Fibroblast of skin of scalp (primary cell): ENCODE measurements at places on chromosomes 1 and 21.

DNA sequence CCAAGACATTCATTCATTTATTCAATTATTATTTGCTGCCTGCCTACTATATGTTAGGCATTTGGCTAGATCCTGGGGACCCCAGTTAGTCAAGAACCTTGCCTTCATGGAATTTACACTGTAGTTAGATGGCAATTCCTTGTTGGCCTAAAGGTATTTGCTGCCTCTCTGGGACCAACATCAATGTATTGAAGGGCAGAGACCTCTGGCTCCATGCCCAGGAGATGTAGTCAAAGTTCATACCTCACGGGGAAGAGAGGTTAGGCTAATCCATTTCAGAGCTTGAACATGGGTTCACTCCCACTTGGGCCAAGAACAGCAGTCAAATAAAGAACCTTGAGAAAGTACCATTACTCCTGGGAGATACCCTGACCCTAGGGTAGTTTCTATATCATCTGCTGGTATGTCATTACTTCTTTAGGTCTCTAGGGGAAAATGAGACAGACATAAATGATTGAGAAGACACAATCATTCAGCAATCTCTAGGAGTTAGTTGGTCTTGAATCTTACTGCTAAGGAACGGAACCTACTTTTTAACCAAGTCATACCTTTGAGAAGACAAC lies 32.0 kb downstream of the SORT1 start:
- DNase-seq, result no peak

DNA sequence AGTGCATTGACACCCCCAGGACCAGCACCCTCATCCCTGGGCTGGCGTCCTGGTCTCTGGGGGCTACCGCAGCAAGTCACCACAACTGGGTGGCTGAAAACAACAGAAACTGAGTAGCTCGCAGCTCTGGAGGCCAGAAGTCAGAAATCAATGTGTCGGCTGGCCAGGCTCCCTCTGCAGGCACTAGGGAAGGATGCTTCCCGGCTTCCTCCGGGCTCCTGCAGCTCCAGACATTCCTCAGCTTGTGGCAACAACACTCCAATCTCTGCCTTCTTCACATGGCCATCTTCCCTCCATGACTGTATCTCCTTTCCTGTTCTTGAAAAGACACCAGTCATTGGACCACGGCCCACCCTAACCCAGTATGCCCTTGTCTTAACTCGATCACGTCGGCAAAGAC lies 224.2 kb downstream of the NPHP4 start:
- no peak for DNase-seq

GRCh38 chr1:198499588-198499987 lies 40.9 kb downstream of the ATP6V1G3 start:
- DNase-seq, result peak; percentile 89

DNA sequence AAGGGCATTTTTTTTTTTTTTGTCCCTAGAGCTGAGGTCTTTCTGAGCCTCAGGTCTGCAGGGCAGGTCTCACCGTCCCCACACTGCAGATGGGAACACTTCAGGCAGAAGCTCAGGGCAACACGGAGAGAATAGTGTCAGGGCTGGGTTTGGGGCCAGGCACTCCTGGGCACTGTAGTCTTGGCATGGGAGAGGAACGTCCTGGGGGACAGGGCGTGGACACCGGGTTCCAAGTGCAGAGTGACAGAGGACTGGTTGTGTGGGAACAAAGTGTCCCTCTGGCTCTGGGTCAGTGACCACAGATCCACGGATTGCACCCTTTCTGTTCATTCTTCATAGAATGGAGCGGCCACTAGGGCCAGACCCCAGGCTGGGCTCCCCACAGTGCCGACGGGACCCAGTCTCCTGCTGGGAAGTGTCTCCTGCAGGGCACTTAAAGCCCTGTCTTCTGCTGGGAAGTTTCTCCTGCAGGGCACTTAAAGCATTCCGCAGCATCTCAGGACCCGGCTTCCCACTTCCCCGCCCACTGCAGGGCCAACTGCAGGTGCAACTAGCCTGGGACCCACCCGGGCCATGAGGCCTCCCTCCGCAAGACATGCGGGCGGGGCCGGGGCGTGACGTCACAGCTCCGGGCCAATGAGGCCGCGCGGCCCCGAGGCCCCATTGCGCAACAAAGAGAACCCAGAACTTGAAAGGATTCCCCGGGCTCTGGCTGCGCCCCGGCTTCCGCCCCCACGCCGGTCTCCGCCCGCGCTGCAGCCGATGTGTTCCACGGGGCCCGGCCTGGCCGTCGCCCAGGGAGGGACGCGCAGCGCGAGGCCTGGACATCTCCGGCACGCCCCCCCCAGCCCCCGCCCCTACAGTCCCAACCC lies 1.2 kb downstream of the GPR153 start:
- peak; percentile 72 for DNase-seq

DNA sequence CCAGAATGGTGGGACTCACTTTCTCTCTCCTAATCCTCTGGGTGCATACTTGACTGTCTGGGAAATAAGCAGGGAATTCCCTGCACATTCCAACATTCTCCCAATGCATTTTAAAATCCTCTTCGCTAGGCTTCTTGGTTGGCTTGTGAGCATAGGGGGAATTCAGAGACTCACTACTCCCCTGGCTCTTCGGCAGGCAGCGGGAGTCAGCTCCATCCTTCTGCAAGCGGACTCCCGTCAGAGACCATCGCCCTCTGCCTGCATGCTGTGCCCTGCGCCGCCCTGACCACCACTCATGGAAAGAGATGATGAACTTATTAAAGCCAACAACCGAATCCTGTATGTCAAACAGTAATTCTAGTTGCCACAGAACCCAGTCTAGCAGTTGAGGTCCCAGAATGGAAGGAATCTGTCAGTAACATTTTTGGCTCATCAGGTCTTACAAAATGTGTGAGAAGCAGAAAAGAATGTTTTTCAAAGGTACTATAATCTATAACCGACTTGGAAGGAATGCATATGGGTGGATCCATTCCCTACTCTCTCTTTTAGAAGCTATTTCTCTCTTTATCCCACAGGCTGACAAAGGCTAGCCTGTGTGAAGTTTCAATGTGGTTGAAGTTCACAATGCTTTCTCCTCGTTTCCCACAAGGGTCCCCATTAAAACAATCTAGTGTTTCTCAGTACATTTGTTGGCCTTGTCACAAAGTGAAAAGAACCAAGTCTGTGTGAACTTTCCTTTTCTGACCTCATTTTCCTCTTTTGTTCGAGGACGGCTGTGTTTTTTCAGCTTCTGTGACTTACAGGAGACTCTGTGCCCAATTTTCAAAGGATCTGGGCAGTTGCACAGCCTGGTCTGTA lies 119.1 kb upstream of the ADAR start:
- no peak for DNase-seq

GRCh38 chr1:111163363-111163762 lies 23.3 kb downstream of the CEPT1 start:
- DNase-seq, result no peak

- DNase-seq, result no peak
Observed at GRCh38 chr1:189217646-189218045, 1260.0 kb downstream of the BRINP3 start.

GRCh38 chr1:207959141-207959825 lies 48.4 kb upstream of the CD34 start:
- peak; percentile 38 for DNase-seq

DNA sequence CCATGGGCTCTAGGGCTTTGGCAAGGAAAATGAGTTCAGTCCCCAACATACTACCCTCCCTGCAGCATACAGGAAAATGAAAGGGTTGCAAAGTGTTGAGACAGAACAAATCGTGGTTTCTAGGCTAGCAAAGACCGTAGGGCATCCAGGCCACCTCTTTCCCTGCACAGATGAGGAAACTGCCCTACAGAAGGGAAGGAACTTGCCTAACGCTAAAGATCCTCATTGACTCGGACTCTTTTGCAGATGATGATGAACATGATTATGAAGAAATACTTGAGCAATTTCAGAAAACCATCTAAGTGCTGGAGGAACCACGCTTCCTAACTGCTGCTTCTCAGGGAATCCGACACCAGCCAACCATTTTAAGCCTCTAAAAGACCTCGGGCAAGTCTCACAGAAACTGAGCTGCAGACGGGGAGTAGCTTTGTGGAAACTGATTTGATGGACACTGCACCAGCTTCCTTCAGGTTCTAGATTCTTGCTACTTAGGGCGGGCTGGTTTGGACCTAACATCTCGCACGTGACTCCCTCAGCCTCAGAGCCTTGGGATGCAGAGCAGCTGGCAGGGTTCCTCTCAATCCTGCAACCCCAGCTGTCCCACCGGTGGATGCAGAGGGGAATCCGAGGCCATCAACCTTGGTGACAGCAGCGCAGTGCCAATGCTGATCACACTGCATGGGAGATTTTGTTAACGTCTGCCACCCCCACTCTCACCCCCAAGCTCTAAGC lies 13.4 kb downstream of the THEMIS2 start:
- no peak for DNase-seq

DNA sequence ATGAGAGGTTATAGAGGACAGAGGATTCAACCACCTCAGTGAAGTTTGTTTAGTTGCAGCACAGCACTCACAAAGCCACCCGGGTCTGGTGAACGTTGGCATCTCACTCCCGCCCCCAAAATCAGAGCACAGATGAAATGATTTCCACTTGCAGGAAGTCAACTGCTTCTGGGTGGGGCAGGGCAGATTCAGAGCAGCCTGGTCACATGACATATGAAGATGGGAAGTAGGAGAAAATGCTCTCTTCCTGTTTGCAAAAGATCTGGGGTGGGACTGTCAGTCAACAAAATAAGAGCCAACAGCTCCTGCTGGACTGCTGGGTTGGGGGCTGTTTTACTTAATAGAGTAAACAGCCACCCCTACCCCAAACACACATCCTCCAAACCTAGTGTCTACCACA lies 43.2 kb downstream of the LRRC71 start:
- DNase-seq, result no peak

DNA sequence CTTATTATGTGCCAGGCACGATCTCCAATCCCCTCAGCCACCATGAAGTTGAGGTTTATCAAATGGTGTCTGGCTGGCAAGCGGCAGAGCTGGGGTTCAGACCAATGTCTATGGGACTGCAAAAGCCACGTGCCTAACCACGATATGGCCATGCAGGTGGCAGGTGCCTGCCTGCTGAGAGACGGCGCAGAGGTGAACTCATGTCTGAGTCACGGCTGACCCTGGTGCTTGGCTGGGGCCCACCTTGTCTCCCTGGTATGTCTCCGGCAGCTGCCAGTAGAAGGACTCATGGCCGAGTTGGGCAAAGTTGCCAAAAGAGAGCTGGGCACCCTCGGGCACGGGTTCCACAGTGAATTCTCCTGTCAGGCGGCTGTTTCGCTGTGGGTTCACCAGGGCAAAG lies 59.9 kb downstream of the LDLRAD2 start:
- DNase-seq, result no peak

GRCh38 chr1:171742577-171742922 lies 685 bp upstream of the VAMP4 start:
- peak; percentile 35 for DNase-seq

GRCh38 chr1:33228935-33229487 lies 27.3 kb upstream of the ZNF362 start:
- DNase-seq, result peak; percentile 94

DNA sequence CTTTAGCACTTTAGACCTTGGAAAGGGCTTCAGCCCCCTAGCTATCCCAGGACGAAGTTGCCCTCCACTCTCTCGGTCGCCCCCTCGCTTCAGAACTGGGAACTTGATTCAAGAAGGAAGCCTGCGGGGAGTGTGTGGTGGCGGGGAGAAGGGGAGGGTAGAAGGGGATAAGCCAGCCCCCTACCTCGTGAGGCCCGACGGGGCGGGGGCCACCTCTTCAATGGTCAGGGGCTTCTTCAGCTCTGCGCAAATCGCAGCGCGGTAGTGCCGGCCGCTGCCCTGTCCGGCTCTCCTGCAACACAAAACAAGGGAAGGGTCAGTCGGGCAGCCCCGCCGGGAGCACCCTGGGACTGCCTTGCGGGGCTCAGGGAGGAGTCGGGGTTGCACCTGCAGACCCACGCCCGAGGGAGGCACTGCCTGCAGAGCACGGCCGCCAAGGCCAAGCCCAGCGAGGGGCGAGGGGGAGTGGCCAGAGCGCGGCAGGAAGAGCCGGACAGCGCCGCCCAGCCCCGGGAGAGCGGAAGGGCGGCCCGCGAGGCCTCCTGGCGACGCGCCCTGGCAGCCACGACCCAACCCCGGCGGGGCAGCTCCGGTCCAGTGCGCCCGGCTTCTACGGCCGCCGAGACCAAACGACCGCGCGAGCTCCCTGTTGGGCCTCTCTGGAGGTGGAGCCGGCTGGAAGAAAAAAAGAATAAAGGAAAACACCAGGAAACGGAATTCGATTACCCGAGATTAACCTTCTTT lies 56.2 kb upstream of the RASAL2 start:
- DNase-seq, result peak; percentile 80

- DNase-seq, result no peak
Observed at GRCh38 chr1:115230281-115230680, 107.8 kb downstream of the NGF start.

DNA sequence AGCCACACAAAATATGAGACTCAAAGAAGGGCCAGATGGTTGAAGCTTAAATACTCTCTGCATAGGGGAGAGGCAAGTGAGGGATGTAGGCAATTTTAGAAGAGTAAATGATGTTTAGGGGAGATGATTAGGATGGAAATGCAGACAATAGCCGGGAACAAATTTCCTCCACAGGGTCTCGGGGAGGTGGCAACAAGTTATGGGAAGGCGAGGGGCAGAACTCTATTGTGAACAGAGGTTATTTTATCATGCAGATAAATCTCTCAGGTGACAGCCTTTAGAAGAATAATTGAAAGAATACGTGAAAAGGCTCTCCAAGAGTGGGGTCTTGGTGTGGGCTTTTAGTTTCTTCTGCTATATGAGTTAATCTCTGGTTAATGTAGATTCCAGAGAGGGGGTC lies 166.7 kb downstream of the GALNT2 start:
- DNase-seq, result no peak

DNA sequence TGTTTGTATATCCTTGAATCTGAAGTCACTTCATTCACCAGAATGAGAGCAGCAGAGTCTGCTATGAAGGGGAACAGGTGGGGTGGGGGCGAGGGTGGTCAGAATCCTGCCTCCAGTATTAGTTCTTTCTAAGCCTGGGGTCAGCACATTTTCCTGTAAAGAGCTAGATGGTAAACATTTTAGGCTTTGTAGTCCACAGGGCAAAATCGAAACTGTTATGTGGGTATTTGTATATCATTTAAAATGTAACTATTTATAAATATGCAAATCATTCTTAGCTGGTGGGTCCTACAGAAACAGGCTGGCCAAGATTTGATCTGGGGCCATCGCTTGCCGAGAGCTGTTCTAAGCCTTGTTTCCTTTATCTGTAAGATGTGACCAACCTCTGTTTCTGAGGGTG lies 96.0 kb downstream of the IGSF21 start:
- DNase-seq, result no peak

DNA sequence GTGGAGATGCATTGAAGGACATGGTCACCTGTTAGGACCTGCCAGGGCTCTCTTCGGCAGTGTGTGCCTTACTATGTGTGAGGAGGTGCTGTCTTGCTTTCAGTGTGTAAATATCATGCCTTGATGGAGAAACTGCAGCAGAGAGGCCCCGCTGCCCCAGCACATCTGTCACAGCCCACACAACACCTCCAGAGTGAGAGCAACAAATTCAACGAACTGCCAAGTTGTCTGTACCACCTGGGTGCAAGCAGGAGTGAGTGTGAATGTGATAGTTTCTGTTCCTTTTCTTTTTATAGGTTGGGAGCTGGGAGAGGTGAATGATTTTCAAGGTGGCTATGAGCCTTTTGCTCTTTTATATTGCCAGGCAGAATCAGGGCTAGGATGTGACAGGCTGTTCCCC lies 114.6 kb upstream of the KIAA0040 start:
- DNase-seq, result no peak

- no peak for DNase-seq
Observed at GRCh38 chr1:15104768-15105167, 48.8 kb upstream of the TMEM51 start.
